OCI-LY7 (cell line): ENCODE measurements at places on chromosomes 6 and 20. TPM values are rescaled to one million over a fixed set of nuclear protein-coding genes. Genes with fewer than 3 reads are reported as not detected.

RFX6 gene
- not detected in 2 replicates for total RNA-seq

IL22RA2 gene
- total RNA-seq: not detected in 2 replicates

MUCL3 gene
- not detected in 2 replicates for total RNA-seq

ELOVL5 gene
- total RNA-seq: 97.1 and 107 TPM in 2 replicates

IPCEF1 gene
- total RNA-seq: not detected in 2 replicates

VNN1 gene
- not detected in 2 replicates for total RNA-seq

LY86 gene
- 45.8 and 62.8 TPM in 2 replicates for total RNA-seq

FAM83C gene
- total RNA-seq: not detected in 2 replicates

CCN2 gene
- total RNA-seq: 0.36 TPM in 1 of 2 replicates, not detected in the other

HLA-DOB gene
- 57.1 and 69.3 TPM in 2 replicates for total RNA-seq

ANGPT4 gene
- total RNA-seq: not detected in 2 replicates

TAGAP gene
- total RNA-seq: 22.7 and 23.6 TPM in 2 replicates

APMAP gene
- 24.3 and 28.0 TPM in 2 replicates for total RNA-seq

DEFB115 gene
- total RNA-seq: not detected in 2 replicates

GSTA3 gene
- not detected in 2 replicates for total RNA-seq

KAT14 gene
- total RNA-seq: 18.8 and 19.6 TPM in 2 replicates

FAM209B gene
- not detected in 2 replicates for total RNA-seq

TNXB gene
- total RNA-seq: 9.2 and 10.5 TPM in 2 replicates

GSTA4 gene
- 1.0 and 1.1 TPM in 2 replicates for total RNA-seq

LY6G5B gene
- 28.7 and 32.0 TPM in 2 replicates for total RNA-seq

NDUFAF4 gene
- total RNA-seq: 75.9 and 80.4 TPM in 2 replicates

KHDC1 gene
- total RNA-seq: 22.3 and 22.6 TPM in 2 replicates

FOXQ1 gene
- total RNA-seq: not detected in 2 replicates

PHACTR3 gene
- total RNA-seq: not detected in 2 replicates

ADISSP gene
- total RNA-seq: 58.7 and 64.4 TPM in 2 replicates

TINAG gene
- total RNA-seq: not detected in 2 replicates

TCF15 gene
- not detected in 2 replicates for total RNA-seq

PAK5 gene
- not detected in 2 replicates for total RNA-seq

BTNL2 gene
- total RNA-seq: 4.9 and 5.1 TPM in 2 replicates

TBX18 gene
- total RNA-seq: not detected in 2 replicates

TMEM170B gene
- total RNA-seq: 5.1 and 5.6 TPM in 2 replicates

OR2H1 gene
- not detected in 2 replicates for total RNA-seq

TRAPPC3L gene
- not detected in 2 replicates for total RNA-seq

GJA10 gene
- not detected in 2 replicates for total RNA-seq

DPPA5 gene
- total RNA-seq: not detected in 2 replicates

CST2 gene
- total RNA-seq: not detected in 2 replicates

SPATA25 gene
- 5.8 and 5.9 TPM in 2 replicates for total RNA-seq

TRDN gene
- total RNA-seq: not detected in 2 replicates

MTCH1 gene
- 72.5 and 79.6 TPM in 2 replicates for total RNA-seq

RNF39 gene
- not detected in 2 replicates for total RNA-seq

GPSM3 gene
- total RNA-seq: 99.9 and 100 TPM in 2 replicates

PCMTD2 gene
- 51.7 and 64.2 TPM in 2 replicates for total RNA-seq

NFATC2 gene
- total RNA-seq: 43.7 and 43.8 TPM in 2 replicates

TRIM15 gene
- not detected in 2 replicates for total RNA-seq

LTB gene
- total RNA-seq: 36.9 and 39.2 TPM in 2 replicates

BMP7 gene
- 2.2 and 3.7 TPM in 2 replicates for total RNA-seq

SMLR1 gene
- total RNA-seq: not detected in 2 replicates

KCNG1 gene
- total RNA-seq: not detected in 2 replicates

HLA-DRB1 gene
- total RNA-seq: 98.1 and 111 TPM in 2 replicates

EEF1A2 gene
- total RNA-seq: 0.92 TPM in 1 of 2 replicates, not detected in the other

PRSS35 gene
- not detected in 2 replicates for total RNA-seq

ENPP4 gene
- total RNA-seq: 8.8 and 9.2 TPM in 2 replicates
